CD4-positive, alpha-beta T cell treated with Interleukin-2 at 100 ng/mL for 4 hours (primary cell): ENCODE measurements at places on chromosomes 5 and 9.

GRCh38 chr9:136365775-136366222 is 2.3 kb upstream of the DNLZ start:
- no peak for DNase-seq

DNA sequence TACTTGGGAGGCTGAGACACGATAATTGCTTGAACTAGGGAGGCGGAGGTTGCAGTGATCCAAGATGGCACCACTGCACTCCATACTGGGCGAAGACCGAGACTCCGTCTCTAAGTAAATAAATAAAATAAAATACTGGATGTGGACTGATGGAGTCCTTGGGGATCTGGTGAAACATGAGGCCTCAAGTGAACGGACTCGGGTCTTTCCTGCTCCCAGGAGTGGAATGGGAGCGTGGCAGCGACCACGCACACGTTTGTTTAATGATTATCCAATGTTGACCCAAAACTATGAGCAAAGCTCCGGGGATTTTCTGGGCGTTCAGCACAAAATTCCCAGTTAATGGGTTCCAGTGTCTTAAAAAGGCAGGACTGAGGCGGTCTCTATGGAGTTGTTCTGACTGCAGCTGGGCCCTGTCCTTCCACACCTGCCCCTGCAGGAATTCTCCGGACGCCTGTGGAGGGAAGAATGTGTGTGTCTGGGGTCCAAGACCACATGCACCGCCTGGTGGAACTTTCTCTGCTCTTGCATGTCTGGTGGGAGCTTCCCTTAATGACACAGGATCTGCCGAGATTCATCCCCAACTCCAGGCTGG is 26.6 kb downstream of the NEK6 start:
- DNase-seq = no peak

DNA sequence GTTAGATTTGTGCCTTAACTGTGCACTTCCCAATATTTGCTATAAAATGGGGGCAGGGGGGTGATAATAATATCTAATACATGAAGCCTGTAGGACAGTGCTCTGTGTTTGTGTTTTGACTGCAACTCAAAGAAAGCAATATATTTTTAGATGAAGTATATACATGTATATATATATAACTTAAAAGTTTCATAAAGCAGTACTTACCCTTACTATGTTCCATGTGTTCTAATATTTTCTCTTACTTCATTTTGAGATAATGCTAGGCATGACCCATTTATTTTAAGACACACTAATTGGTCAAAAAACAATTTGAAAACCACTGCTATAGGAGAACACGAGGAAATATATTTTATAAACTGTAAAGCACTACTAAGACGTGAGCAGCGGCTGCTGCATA is 2.4 kb downstream of the TRIM52 start:
- no peak for DNase-seq

GRCh38 chr5:96636046-96636445 is 26.1 kb upstream of the CAST start:
- no peak for DNase-seq

DNA sequence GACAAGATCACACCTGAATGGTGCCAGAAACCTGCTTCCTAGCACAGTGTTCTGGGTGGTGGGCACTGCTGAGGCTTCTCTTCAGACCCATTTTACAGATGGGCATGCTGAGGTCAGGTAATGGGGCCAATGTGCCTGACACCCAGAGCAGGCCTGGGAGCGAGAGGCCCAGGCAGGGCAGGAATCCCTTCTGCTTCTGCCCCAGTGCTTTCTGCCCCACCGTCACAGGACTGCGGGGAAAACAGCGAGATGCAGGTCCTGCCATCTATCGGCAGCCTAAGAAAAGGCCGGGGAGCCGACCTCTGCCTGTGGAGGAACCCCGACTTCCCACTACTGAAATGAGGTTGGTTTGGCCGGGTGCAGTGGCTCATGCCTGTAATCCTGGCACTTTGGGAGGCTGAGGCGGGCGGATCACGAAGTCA is 22.8 kb upstream of the RNU6ATAC start:
- no peak for DNase-seq

- no peak for DNase-seq
These were observed 194.5 kb downstream of the HSD17B3 start for GRCh38 chr9:96107436-96107835.

GRCh38 chr9:128689820-128690683 is 1.0 kb downstream of the SET start:
- DNase-seq = peak; percentile 63

DNA sequence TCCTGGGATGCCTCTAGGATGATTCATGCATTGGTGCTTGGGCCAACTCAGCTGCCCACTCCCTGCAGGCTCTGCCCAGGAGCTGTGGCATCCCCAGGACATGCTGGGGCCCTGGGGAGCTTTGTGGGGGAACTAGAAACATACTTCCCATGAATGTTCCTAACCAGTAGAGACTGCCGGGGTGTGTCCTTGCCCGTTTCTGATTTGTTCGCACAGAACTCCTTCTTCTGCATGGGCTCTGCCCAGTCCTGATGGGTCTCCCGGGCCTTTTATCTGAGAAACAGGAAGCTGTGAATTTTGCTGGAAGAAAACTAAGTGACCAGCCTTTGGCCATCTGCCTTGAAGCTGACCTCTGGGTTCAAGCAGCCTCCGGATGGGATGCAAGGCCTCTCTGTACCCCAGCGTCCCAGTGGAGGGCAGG is 71.6 kb upstream of the RNU6ATAC start:
- no peak for DNase-seq

GRCh38 chr5:52334367-52334766 is 453.3 kb upstream of the ITGA1 start:
- DNase-seq = no peak
